EL (cell line): ENCODE measurements at places on chromosomes 1 and 21.

GRCh38 chr1:59128239-59128736, 168.6 kb upstream of the FGGY start:
- DNase-seq, result peak; percentile 84

- no peak for DNase-seq
Observed at GRCh38 chr1:11948822-11949458, 14.4 kb downstream of the PLOD1 start.

DNA sequence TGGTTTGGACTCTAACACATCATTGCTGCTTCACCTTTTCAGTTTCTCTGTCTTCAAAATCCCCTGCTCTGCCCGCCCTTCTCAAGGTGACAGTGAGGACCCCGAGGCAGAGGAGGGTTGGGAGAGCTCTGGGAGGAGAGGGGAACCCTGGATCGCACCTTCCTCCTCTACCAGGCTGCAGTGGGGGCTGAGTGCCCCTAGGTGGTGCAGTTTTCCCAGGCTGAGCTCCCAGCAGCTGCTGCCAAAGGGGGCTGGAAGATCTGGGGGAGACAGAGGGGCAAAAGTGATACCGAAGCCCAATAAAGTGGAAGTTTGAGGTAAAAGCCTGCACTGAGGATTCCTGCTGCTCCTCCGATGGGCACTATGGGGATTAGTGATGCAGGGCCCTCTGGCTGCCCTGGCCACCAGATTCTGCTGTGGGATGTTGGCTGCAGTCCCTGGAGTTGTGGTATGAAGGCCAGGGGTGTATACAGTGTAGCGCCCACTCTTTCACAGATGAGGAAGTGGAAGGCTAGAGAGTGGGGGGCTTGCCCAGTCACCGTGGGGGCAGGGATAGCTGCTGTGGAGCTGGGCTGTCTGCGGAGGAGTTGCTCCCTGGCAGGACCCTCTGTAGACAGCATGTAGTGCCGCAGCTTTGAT, 40.7 kb upstream of the SCMH1 start:
- DNase-seq, result peak; percentile 32

- no peak for DNase-seq
Observed at GRCh38 chr1:27886353-27886679, 14.0 kb downstream of the THEMIS2 start.

DNA sequence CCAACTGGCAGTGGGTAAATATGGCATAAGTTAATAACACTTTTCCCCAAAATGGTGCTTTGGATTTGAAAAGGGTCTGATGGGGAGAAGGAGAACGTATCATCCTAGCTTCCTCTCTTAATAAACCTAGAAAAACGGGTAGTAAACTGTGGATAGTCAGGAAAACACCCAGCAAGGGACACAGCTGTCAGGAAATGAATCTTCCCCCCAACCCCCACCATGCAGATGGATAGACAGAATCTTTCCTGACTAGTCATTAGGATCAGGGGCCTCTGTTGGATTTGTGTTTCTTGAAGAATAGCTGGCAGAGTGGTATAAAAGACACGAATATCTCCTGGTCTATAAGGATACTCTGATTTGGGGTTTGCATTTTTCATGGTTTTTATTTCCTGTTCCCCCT, 22.5 kb upstream of the LAX1 start:
- DNase-seq, result no peak

- no peak for DNase-seq
Observed at GRCh38 chr1:204169858-204170257, 3.7 kb upstream of the REN start.

DNA sequence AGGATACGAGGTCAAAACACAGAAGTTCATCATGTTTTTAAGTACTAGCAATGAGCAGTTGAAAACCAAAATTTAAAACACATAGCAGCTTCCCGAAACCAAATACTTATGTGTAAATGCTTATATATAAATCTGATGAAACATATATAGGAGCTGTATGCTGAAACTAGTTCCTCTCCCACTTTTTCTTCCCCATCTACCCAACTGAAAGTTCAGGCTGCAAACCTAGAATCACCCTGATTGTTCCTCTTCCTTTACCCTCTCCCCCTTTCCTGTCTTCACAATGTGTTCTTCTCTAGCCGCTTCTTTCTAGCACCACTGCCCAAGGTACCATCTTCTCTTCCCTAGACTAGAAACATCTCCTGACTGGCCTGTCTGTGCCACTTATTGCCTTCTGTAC, 90.6 kb downstream of the ST3GAL3 start:
- DNase-seq, result no peak

- no peak for DNase-seq
Observed at GRCh38 chr1:7930645-7931445, 9.8 kb downstream of the TNFRSF9 start.

GRCh38 chr1:159749630-159750029, 31.1 kb upstream of the DUSP23 start:
- no peak for DNase-seq

- DNase-seq, result no peak
Observed at GRCh38 chr1:221227872-221228337, 348.7 kb downstream of the HLX start.
